Dermis microvascular lymphatic vessel endothelial cell (primary cell): ENCODE measurements at places on chromosomes 13 and 19. TPM values are rescaled to one million over a fixed set of nuclear protein-coding genes. Genes with fewer than 3 reads are reported as not detected.
A peak's percentile ranks its signal among the peaks of the same experiment; 100 is the strongest.

The ZNF723 gene
- total RNA-seq = not detected in 2 replicates

The FCGBP gene
- under 0.01 TPM in 2 replicates for total RNA-seq

The WASF3 gene
- 15.8 and 34.3 TPM in 2 replicates for total RNA-seq

The AP1M1 gene
- total RNA-seq = 43.9 and 71.2 TPM in 2 replicates

The ZNF256 gene
- 3.3 and 5.2 TPM in 2 replicates for total RNA-seq

The MEF2B gene
- not detected in 2 replicates for total RNA-seq

The CSNK1G2 gene
- 62.8 and 78.1 TPM in 2 replicates for total RNA-seq

The JAK3 gene
- 1.7 and 2.4 TPM in 2 replicates for total RNA-seq

The CCDC106 gene
- 4.6 and 9.5 TPM in 2 replicates for total RNA-seq

DNA sequence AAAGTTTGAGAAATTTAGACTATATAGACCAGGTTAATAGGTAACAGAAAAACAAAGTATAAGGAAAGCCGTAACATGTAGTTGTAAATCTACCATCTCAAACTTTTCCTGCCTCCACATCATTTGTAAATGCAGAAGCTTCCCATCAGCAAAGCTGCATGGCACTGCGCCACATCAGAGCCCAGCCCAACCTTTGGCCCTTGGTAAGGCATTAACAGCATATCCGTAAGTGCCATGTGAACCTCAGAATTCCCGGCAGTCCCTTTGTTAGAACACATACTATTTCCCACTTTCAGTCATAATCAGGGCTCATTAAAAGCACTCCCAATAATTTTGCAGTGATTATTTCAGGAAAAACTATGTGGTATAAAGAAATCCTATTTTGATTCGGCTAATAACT, 51.6 kb downstream of the MPHOSPH8 start:
- DNase-seq = no peak

- DNase-seq = peak; percentile 45
Measured at GRCh38 chr13:80341756-80342370, 937 bp upstream of the SPRY2 start.

- no peak for DNase-seq
Measured at GRCh38 chr19:54208784-54209057, 8.1 kb downstream of the RPS9 start.

GRCh38 chr13:89457977-89458376, 1786.8 kb downstream of the SLITRK5 start:
- DNase-seq = peak; percentile 7

DNA sequence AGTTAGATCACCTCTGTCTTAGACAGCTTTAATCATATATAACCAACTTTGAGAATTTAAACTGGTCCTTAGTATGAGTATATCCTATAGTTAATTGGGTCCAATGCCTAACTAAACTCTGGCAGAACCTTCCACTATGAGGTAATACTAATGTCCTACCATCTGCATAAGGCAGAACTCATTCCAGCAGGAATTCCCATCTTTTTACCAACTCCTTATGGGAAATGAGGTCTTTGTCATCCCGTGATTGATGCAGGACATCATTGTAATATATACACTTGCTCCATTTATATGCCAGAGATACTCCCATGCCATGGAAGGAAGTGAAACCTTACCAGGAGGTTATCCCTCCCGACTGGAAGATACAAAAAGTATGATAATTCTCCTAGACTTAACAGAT, 2.8 kb downstream of the KCTD4 start:
- DNase-seq = no peak

DNA sequence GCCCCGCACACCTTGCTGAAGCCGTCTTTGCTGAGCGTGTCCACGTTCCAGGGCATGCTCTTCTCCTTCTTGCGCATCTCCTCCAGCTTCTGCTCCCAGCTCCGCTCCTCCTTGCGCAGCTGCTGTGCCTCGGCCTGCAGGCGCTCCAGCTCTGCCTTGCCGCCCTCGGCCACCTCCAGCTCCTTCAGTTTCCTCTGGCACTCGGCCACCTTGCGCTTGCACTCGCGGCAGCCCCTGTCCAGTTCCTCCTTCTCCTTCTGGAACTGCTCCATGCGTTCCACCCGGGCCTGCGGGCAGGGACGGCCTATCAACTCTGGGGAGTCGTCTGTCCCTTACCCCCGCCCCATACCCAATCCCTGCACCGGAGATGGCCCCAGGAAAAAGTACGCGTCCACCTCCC, 7.4 kb downstream of the CDC37 start:
- no peak for DNase-seq

- no peak for DNase-seq
Measured at GRCh38 chr13:59197397-59197796, 966.3 kb downstream of the DIAPH3 start.

DNA sequence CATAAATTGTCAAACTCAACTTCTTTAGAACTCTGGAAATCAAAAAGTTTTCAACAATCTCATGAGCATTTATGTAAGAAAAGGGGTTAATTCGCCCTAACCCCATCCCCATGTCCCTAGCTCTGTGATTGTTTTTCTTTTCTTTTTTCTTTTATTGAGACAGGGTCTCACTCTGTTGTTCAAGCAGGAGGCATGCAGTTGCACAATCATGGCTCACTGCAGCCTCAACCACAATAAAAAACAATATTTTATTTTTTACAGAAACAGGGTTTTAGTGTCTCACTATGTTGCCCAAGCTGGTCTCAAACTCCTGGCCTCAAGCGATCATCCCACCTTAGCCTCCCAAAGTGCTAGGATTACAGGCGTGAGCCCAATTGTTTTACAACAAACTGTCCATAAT, 16.7 kb downstream of the VWA8 start:
- DNase-seq = no peak

DNA sequence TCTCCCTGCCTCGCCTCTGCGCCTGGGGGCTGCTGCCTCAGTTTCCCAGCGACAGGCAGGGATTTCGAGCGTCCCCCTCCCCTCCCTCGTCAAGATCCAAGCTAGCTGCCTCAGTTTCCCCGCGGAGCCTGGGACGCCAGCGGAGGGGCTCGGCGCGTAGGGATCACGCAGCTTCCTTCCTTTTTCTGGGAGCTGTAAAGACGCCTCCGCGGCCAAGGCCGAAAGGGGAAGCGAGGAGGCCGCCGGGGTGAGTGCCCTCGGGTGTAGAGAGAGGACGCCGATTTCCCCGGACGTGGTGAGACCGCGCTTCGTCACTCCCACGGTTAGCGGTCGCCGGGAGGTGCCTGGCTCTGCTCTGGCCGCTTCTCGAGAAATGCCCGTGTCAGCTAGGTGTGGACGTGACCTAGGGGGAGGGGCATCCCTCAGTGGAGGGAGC, 722 bp upstream of the ICAM1 start:
- peak; percentile 45 for DNase-seq

DNA sequence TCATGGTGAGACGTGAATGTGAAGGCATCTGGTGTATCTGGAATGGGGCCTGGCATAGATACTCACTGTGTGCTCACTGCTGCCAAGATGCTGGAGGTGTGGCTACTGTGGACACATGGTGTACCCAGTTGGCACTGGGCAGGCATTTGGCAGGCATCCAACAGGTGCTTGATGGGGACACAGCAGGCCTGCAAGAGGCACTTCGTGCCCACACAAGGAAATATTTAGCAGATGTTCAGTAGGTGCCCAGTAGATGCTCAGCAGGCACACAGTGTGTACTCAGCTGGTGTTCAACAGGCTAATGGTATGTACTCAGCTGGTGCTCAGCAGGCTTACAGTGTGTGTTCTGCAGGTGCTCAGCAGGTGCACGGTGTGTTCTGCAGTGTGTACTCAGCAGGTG, 14.2 kb downstream of the CRTC1 start:
- DNase-seq = no peak

DNA sequence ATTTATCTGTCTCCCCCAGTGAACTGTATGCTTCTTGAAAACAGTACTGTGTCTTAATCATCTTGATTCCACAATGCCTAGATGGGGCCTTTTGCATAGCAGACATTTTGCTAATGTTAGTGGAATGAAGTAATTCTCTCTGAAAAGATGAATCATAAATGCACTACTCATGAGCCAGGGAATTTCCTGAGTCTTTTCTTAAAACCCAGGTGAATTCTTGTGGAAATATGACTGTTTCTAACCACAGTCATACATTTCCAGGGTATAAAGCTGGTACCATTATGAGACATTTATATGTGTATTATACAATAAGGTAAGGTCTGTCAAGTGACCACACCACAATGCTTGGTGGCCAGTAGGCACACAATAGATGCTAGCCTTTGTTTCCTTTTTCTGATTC, 5.5 kb upstream of the KCTD4 start:
- DNase-seq = peak; percentile 85

DNA sequence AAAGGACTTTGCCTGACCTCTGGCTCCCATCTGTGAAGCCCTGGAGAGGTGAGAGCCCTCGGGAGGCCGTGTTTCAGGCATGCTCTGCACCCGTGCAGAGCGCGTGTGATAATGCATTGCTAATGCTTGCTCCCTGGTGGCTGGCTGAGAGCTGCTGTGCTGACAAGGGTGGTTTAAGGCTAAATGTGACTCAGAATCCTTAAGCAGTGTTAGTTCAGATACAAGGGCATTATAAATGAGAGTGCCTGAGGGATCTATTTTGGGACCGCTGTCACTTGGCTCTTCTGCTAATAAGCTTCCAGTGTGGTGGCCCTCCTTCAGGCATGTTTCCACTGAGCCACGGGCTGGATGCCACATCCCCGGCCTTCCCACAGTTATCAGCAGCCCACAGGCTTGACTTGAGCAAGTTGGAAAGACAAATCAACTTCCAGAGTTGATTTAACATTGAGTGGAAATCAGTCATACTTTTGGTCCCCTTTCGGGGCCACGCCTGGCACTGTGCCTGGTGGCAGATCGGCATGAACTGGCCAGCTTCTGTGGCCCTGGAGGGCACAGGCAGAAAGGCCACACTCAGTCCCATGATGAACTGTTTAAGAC, 17.0 kb downstream of the ALOX5AP start:
- no peak for DNase-seq

DNA sequence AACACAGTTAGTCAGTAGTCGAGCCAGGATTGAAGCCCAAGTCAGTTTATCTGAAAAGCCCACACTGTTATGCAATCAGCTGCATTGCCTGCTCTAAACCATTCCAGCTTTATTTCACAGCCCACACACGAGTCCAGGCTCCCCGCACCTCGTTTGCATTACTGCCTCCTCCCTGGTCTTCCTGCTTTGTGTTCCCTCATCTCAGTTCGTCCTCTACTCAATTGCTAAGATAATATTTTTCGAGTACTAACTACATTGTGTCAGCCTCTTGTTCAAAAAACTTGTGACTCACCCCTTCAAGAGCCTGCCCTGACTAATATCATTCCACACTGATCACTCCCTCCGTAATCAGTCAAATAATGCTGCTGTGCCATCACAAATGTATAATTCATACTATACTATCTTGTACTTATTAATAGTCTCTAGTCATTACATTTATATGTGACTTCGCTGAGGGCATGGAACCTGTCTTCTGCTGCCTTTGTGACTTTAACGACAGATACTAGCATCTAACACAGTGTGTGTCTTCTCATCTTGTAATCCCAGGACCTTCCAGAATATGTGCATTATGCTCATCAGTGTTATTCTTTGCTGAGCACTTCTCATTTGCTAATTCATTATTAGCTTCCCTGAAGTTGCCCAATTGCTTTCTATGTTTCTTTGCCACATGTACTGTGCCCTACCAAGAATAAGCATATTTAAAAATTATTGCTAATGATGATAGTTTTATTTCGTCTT, 26.2 kb upstream of the WDFY2 start:
- peak; percentile 7 for DNase-seq

GRCh38 chr19:19336597-19336996, 16.0 kb downstream of the MAU2 start:
- DNase-seq = no peak

DNA sequence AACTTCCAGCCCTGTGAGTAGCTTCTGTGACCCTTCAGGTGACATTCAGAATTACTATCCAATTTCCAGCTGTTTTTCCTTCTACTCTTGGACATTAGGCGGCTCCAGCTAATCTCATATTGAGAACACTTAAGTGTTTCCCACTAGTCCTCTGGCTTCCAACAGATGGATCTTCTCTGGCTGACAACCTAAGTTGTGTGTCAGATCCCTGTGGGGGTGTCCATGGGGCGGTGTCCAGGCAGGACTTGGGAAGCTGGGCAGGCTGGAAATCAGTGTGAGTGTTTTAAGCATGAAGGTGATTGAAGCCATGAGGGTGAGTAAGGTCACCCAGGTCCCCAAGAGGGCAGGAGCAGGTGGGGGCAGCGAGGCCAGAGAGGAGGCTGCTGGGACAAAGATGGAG, 10.1 kb downstream of the CNOT3 start:
- no peak for DNase-seq

- no peak for DNase-seq
Measured at GRCh38 chr13:22175815-22176214, 504.9 kb downstream of the FGF9 start.

DNA sequence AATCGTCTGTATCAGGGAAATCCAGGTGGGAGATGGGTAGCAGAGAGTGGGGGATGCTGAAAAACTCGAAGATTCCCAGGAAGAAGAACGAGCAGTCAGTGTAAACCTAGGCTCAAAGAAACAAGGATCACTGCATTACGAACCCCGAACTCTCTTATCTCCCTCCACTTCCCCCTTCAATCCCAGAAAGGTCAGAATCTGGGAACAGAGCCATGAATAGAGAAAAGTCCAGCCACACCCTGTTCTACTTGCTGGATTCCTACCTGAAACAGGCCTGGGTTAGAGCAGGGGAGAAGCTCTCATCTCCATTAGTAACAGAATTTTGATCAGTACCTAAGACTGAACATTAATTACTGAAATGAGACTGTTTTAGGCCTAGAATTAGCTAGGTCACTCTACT, 24.4 kb downstream of the EPSTI1 start:
- no peak for DNase-seq

- DNase-seq = peak; percentile 56
Measured at GRCh38 chr19:46211201-46211881, 18.2 kb upstream of the IGFL1 start.

DNA sequence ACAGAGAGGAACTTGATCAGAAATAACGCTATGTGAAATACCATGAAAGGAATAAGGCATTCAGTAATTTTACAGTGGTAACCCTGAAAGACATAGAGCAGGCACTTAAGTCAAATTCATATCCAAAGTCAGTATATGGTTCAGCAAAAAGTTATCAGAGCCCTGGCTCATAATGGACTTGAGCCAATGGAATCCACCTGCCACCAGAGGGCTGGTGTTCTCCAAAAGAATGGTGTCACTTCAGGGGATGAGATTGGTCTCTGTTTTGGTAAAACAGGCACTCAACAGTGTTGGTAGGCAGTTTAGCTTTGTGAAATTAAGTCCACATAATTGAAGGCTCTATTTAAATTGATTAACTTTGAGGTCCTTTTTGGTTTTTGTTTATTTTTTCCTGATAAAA, 93.9 kb downstream of the LIG4 start:
- DNase-seq = no peak

GRCh38 chr19:29121684-29122083, 91.3 kb downstream of the UQCRFS1 start:
- no peak for DNase-seq

GRCh38 chr19:42123765-42124164, 8.5 kb downstream of the POU2F2 start:
- DNase-seq = no peak
